Suppressor macrophage treated with lipopolysaccharide for 4 hours (primary cell): ENCODE measurements at places on chromosomes 16 and 17.
A peak's percentile ranks its signal among the peaks of the same experiment; 100 is the strongest.

DNA sequence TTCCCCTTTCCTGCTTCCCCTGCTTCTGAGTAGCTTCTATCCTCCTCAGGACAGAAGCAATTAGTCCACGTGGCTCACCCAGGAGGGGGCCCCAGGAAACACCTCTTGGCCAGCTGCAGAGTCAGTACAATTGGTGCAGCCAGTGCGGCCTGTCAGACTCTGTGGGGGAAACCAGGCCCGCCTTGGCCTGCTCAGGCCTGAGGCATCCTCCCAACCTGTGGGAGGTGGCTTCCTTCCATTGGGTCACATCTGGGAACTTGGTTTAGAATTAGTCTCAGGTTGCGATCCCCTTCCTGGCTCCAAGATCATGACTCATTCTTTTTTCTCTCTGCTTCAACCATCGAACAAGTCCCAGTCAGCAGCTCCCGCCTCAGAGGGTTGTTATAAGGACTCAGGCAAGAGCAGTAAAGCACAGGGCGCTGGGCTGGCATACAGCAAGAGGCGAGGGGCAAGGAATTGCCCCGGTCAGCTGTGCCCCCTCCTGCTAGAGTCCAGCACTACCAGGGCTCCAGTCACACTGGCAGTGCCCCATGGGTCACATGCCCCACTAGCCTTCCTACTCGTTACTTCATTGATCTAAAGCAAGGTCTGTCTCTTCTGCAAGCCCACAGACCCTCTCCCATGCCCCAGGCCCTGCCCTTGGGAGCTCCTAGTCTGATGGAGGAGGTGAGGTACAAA is 8.1 kb upstream of the EPX start:
- no peak for DNase-seq

DNA sequence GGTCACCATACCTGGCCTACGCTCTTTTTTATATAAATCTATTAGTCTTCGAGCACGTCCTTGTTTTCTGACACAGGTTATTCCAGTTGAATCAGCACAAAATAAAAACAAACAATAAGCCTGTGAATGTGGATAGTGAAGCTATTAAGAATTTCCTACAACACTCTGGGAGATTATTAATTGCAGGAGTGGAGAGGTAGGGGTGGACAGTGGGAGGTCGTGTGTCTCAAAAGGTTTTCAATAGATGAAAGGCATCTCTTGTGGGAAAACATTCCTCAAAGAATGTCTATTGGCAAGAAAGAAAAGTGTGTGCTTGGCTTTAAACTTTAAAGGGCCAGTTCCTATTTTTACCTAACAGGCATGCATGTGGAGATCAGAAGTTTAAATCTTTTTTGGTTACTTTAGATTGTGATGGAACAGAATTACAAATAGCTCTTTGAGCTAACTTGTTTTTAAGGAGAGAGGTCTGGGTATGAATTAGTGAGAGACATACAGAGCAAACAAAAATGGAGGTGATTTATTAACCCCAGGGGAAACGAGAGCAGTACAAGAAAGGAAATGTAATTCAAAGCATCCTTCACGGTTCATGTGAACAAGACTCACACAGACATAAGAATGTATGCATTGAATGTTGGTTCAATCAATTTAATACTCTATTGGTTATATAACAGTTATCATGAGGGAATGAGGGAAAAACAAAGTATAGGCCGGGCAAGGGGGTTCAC is 9.0 kb downstream of the SMYD4 start:
- DNase-seq, result no peak

DNA sequence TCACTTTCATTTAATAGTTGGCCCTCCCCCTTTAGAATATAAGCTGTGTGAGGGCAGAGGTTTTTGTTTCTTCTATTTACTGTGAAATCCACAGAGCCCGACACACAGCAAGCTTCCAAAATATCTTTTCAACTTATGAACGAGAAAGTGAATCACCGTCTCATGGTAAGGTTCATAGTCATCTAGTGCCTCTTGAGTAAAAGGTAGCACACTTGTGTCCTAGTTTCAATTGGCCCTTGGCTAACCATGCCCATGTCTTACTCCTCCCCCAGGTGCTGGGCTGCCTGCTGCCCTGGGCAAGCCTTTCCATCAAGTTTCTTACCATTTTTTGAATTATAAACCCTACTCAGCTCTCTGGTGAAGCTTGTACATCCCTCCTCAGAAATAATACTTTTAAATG is 12.4 kb upstream of the GP2 start:
- DNase-seq, result no peak

DNA sequence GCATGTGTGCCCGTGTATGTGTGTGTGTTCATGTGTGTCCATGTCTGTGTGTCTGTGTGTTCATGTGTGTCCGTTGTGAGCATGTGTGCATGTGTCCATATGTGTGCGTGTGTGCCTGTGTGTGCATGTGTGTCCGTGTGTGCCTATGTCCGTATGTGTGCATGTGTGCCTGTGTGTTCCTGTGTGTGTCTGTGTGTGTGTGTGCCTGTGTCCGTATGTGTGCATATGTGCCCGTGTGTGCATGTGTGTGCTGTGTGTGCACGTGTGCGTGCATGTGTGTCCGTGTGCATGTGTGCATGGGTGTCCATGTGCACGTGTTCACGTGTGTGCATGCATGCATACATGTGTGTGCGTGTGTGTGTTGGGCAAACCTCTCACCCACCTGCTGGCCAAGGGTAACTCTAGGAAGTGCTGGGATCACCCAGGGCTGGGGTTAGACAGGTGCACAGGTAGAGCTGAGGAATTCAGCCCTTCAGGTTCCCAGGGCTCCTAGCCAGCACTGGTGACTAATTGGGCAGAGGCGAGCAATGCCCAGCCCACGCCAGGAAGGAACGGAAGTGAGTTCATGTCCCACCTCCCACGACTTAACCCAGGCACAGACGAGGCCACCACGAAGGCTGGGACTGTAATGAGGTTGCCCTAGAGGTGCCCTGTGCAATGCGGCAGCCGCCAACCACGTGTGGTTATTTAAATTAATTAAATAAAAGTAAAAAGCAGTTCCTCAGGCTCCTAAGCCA is 8.2 kb upstream of the CSNK1D start:
- peak; percentile 64 for DNase-seq

GRCh38 chr17:57406981-57407286 is 150.6 kb downstream of the MSI2 start:
- DNase-seq, result no peak

DNA sequence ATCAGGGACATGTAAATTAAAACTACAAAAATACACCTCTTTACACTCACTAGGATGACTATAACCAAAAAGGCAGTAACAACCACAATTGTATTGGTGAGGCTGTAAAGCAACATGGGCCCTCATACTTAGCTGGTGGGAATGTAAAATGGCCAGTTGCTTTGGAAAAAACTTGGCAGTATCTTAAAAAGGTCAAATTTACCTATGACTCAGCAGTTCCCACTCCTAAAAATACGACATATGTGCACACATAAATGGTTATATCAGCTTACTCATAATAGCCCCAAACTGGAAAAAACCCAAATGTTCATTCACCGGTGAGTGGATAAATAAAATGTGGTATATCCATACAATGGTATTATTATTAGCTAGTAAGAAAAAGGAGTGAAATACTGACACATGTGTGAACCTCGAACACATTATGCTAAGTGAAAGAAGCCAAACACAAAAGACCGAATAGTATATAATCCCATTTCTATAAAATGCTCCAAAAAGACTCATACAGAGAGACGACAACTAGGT is 391.4 kb downstream of the NPIPA8 start:
- no peak for DNase-seq

DNA sequence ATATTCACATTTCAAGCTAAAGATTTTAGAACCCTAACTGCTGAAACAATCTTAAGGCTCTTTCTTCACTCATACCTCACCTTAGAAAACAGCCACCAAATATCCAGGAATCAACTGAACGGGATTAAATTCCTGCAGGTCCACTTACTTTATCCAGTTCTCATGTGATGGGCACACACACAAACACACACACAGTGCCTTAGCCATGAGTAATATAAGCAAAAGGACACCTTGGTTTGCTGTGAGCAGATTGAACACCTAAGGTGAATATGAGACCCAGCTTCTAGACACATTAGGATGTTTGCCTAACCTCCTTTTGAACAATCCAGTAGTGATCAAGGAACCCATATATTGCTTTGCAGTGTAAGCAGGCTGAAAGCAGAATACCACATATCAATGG is 81.5 kb downstream of the TUBD1 start:
- DNase-seq, result no peak

DNA sequence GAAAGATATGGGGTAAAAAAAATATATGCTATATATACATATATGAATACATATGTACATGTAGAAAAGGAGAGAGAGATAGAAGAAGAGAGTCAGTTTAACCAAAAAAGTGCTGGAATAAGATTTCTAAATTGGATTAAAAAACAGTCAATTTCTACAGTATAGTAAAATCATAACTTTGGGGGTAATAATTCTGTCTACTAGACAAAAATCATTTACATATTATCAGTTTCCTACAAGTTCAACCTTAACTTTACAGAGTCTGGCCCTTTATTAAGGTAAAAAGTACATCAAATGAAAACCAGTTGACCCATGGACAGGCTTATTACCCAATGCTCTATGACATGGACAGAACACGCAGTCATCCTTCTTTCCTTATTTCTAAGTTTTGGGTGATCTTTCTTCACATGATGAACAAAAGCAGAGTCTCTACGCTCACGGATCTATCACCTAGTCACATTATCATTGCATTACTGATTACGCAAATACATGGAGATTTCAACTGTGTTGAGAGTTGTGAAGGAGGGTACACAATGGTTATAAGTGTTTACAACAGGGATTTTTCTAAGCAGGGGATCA is 63.9 kb upstream of the SMIM36 start:
- DNase-seq, result peak; percentile 66

DNA sequence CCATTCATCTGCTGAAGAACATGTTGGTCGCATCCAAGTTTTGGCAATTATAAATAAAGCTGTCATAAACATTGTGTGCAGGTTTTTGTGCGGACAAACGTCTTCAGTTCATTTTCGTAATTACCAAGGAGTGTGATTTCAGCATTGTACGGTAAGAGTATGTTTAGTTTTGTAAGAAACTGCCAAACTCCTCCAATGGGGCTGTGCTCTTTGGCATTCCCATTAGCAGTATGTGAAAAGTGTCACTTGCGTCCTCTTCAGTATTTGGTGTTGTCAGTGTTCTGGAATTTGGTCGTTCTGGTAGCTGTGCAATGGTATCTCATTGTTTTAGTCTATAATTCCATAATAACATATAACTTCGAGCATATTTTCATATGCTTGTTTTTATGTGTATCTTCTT is 120.9 kb downstream of the BCAS3 start:
- DNase-seq, result no peak

- no peak for DNase-seq
Measured at GRCh38 chr17:44258811-44259351, 9.1 kb downstream of the SLC4A1 start.

GRCh38 chr17:44280392-44280937 is 12.5 kb upstream of the SLC4A1 start:
- DNase-seq, result no peak

DNA sequence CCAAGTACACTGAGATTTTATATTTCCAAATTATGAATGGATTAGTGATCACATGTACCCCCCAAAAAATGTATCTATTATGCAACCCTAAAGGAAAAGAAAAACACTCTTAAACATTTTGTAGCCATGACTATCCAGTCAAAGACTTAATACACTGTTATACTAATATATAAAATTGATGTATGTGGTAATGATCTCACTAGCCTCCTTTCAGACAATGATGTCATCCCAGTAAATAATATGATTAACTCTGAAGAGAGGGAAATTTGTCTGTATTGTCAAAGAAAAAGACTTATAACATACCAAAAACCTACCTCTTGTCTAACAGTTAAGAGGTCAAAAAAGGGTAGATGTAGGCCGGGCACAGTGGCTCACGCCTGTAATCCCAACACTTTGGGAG is 80.7 kb downstream of the USP32 start:
- DNase-seq, result no peak

- peak; percentile 85 for DNase-seq
Measured at GRCh38 chr17:1714980-1715802, 5.0 kb upstream of the TLCD2 start.

DNA sequence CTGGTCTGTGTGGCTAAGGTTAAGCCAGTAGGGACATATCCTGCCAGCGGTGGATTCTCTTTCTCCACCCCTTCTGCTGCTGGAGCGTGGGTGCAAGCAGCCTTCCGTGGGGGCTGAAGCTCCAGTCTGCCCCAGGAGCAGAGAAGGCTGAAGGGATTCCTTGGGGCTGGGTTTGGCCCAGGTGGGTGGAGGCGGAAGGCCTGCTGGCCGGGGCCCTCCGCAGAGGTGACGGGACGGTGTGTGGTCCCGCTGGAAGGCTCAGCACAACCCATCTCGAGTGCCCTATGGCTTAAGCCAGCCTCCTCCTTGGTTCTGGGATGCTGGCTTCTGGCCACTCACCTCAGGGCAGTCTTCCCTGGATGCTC is 13.1 kb downstream of the TIMM22 start:
- DNase-seq, result no peak

DNA sequence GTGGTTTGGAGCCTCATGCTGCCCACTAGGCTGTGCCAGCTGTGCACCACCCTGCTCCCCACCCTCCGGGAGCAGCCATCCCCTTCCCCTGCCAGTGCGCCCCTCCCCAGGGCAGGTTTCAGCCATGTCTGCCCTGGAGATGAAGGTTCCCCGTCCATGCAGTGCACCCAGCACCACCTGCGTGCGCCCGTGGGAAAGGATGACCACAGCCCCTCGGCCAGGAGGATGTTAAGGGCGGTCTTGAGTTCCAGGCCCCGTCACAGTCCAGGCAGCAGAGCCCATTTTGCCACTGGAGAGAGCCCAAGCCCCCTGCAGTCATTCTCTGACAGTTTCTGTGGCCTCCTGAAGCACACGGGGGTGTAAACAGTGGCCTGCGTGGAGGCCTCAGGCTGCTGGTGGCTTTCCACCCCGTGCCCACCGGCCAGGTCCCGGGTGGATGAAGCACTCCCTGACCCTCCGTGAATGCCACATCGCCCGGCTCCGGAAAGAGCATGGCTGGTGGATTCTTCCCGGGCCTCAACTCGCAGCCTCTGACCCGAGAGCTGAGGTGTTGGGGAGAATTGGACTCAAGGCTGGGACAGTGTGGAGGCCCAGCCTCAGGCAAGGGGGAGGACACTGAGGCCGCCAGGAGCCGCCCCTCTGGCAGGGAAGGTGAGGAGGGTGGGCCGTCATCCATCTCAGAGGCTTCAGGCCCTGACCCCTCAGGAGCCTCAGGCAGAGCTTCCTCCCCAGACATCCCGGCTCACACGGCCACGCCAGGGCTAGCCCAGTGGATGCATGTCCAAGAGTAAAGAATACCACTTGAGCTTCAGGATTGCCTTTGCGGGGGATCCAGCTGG is 69.7 kb upstream of the CHMP6 start:
- DNase-seq, result no peak

GRCh38 chr16:23924128-23924527 is 88.3 kb downstream of the PRKCB start:
- peak; percentile 65 for DNase-seq

GRCh38 chr16:794091-794822 is 5.8 kb downstream of the CHTF18 start:
- DNase-seq, result no peak

- DNase-seq, result peak; percentile 58
Measured at GRCh38 chr16:47574091-47575054, 113.2 kb downstream of the PHKB start.
